ENCODE measurements at places on chromosomes 2 and 18. TPM values are rescaled to one million over a fixed set of nuclear protein-coding genes. Genes with fewer than 3 reads are reported as not detected.

- no peaks in the 10 kb centered on the region for H3K4me1 ChIP-seq
- no peak for DNase-seq
- no peak overlapping the region for H3K27ac ChIP-seq
- no peaks in the 10 kb centered on the region for H3K27me3 ChIP-seq
- H3K4me3 ChIP-seq: no peak overlapping the region
Measured at GRCh38 chr2:143909577-143910353, 610.2 kb downstream of the ZEB2 start.

G6PC2 gene
- total RNA-seq: not detected

CDCA7 gene
- 64.3 TPM for total RNA-seq

CDK15 gene
- not detected for total RNA-seq

ATL2 gene
- total RNA-seq: 125 TPM

Data from endodermal cell (in vitro differentiated cells).